ENCODE measurements at places on chromosomes 12 and 14.

DNA sequence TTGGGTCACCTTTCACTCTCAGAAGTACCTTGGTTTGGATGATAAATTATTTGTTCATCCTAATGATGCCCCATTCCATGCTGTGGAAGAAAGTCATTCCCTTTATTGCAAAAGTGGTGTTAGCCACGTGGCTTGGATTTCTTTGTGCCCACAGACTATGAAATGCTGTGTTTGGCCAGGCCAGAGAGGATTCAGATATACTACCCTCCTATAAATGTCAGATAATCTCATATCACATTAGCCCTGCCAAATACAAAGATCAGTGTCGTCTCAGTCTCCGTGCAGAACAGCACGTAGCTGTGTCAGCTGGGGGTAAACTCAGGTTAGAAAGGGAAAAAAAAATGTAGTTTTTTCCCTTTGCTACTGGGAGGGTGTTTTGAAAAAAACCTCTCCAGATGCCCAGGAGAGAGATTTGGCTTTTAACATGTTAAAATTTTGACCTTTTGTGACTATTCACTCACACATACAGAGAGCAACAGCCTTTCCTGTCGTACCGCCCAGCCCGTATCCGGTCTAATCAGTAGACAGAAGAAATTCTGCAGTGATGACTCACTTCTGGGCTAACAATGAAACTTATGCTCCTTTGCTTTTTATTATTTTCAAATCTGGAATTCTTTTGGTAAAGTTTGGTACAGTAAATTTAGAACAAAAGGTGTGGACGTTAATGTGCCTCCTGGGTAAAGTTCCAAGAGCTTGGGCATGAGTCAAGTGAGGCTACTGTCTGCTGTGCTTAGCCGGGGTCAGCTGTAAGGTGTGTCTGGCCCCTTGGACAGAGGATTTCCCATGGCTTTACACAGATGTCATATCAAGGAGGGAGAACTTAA is 8.5 kb upstream of the PTPRB start:
- DNase-seq, result no peak

GRCh38 chr12:114851981-114852380 is 168.0 kb upstream of the TBX3 start:
- no peak for DNase-seq

DNA sequence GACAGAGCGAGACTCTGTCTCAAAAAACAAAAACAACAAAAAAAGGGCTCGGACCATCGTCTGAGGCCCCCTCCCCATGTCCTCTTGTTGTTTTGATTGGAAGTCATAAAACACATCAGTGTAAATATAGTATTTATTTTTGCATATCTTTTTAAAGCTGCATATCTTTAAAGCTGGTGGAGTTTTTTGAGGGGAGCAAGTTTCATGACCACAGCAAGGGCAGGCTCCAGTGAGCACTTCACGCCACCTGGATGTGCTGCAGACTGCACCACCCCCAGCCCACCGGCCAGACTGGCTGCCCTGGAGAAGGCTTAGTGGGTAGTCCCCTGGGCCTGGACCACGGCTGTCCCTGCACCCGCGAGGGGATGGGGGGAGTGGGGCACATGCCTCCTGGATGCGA is 11.9 kb upstream of the BCL7A start:
- DNase-seq, result no peak

DNA sequence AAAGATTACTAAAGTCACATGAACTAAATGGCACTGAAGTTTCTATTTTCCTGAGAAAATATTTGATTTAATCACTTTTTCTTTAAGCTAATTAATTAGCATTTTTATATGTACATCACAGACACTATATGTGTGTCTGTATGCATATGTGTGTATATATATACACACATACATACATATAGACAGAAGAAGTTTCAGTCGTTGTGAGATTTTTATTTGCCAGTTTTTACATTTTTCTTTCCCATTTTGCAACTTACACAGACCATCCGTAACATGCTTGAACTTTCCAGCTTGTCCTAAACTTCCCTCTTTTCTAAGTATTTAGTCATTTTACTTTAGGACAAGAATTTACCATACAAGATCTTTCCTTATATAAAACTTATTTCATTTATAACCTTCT is 299.1 kb downstream of the IPO8 start:
- DNase-seq, result no peak

GRCh38 chr12:56929780-56930179 is 4.4 kb downstream of the SDR9C7 start:
- no peak for DNase-seq

- no peak for DNase-seq
Observed at GRCh38 chr12:47164724-47165439, 85.1 kb upstream of the AMIGO2 start.

All from GM12864 (cell line).